ENCODE measurements at places on chromosomes 4 and X. TPM values are rescaled to one million over a fixed set of nuclear protein-coding genes. Genes with fewer than 3 reads are reported as not detected.

KLF8 gene
- total RNA-seq: 1.8 TPM

XKRX gene
- total RNA-seq: 0.29 TPM

ALPK1 gene
- total RNA-seq: 36.2 TPM

NKAP gene
- 4.7 TPM for total RNA-seq

CLIC2 gene
- total RNA-seq: 1.2 TPM

DCAF8L2 gene
- not detected for total RNA-seq

GRCh38 chrX:50211510-50211909 lies 6.9 kb downstream of the CCNB3 start:
- DNase-seq: peak; percentile 53
- peaks cover 4% of the 10 kb centered on the region for H3K27me3 ChIP-seq
- H3K27ac ChIP-seq: no peak overlapping the region
- no peaks in the 10 kb centered on the region for H3K36me3 ChIP-seq
- no peaks in the 10 kb centered on the region for H3K4me1 ChIP-seq

GRCh38 chr4:111450867-111451266 lies 694.4 kb upstream of the FAM241A start:
- H3K27ac ChIP-seq: no peak overlapping the region
- no peaks in the 10 kb centered on the region for H3K36me3 ChIP-seq
- no peaks in the 10 kb centered on the region for H3K27me3 ChIP-seq
- no peak for DNase-seq

GRCh38 chr4:72418458-72418857 lies 150.6 kb downstream of the ADAMTS3 start:
- H3K27ac ChIP-seq: no peak overlapping the region
- H3K4me1 ChIP-seq: peaks cover 9% of the 10 kb centered on the region
- H3K36me3 ChIP-seq: no peaks in the 10 kb centered on the region
- no peaks in the 10 kb centered on the region for H3K27me3 ChIP-seq
- peak; percentile 51 for DNase-seq

DNA sequence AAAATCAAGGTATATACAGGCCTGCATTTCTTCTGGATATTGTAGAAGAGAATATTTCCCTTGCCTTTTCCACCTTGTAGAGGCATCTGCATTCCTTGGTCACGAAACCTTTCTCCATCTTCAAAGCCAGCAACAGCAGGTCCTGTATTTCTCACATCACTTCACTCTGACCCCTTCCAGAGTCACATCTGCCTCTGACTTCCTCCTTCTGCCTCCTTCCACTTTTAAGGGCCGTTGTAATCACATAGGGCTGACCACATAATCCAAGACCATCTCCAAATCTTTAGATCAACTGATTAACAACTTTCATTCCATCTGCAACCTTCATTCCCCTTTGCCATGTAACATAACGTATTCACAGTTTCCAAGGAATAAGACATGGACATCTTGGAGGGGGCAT lies 38.3 kb upstream of the NDP start:
- no peak overlapping the region for H3K4me3 ChIP-seq
- peaks cover 21% of the 10 kb centered on the region for H3K4me1 ChIP-seq
- DNase-seq: no peak
- no peaks in the 10 kb centered on the region for H3K36me3 ChIP-seq

GRCh38 chr4:38113132-38113531 lies 152.9 kb downstream of the PTTG2 start:
- H3K4me3 ChIP-seq: no peak overlapping the region
- no peaks in the 10 kb centered on the region for H3K27me3 ChIP-seq
- H3K4me1 ChIP-seq: no peaks in the 10 kb centered on the region
- H3K36me3 ChIP-seq: peaks cover 8% of the 10 kb centered on the region
- H3K27ac ChIP-seq: no peak overlapping the region

GRCh38 chr4:124529131-124529530 lies 183.4 kb downstream of the ANKRD50 start:
- no peak overlapping the region for H3K4me3 ChIP-seq
- no peak for DNase-seq
- H3K27ac ChIP-seq: no peak overlapping the region
- H3K36me3 ChIP-seq: no peaks in the 10 kb centered on the region
- no peaks in the 10 kb centered on the region for H3K4me1 ChIP-seq

DNA sequence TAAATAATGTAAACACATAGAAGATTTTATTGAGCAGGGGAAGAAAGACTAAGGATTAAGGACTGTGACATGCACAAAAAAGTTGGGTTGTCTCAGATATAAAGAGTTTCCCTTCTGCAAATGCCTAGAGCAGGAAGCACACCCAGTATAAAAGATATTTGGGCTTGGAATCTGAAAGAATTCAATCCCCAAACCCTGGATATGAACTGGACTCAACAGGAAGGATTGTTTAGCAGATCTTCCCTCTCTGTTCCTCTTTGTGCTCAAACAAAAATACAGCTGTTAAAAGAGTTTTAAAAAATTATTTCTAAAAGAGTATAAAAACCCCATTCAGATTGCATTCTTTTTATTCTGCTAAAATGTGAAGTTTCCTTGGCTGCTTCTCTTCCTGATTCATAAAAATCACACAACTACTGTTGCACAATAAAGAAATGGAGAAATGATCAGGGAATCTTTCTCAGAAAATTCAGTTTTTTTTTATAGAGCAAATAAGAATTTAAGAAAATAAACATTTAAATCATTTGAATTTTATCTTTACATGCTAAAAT lies 71.4 kb downstream of the PDLIM5 start:
- peaks cover 70% of the 10 kb centered on the region for H3K4me1 ChIP-seq
- no peak overlapping the region for H3K4me3 ChIP-seq
- H3K27ac ChIP-seq: peak overlapping the region; percentile 66
- no peaks in the 10 kb centered on the region for H3K27me3 ChIP-seq
- peaks cover 24% of the 10 kb centered on the region for H3K36me3 ChIP-seq

- peaks cover 11% of the 10 kb centered on the region for H3K4me1 ChIP-seq
- H3K4me3 ChIP-seq: no peak overlapping the region
- H3K36me3 ChIP-seq: no peaks in the 10 kb centered on the region
These were observed 231.3 kb downstream of the INPP4B start for GRCh38 chr4:142614621-142615323.

- peaks cover 5% of the 10 kb centered on the region for H3K4me1 ChIP-seq
- peak; percentile 1 for DNase-seq
These were observed 517.2 kb upstream of the ADGRL3 start for GRCh38 chr4:60682901-60683300.

DNA sequence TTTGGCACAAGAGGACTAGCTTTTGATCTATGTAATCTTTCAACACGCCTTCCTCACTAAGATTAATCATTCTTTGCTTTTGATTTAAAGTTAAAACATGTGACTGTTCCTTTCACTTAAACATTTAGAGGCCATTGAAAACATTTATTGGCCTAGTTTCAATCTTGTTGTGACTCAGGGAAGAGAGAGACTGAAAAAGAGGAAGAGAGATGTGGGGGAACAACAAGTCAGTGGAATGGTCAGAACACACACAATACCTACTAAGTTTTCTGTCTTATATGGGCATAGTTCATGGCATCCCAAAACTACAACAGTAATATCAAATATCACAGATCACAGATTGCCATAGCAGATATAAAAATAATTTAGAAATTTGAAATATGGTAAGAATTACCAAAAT lies 812.9 kb upstream of the AGA start:
- no peaks in the 10 kb centered on the region for H3K27me3 ChIP-seq
- H3K4me3 ChIP-seq: no peak overlapping the region
- no peak for DNase-seq
- no peaks in the 10 kb centered on the region for H3K4me1 ChIP-seq
- no peak overlapping the region for H3K27ac ChIP-seq

DNA sequence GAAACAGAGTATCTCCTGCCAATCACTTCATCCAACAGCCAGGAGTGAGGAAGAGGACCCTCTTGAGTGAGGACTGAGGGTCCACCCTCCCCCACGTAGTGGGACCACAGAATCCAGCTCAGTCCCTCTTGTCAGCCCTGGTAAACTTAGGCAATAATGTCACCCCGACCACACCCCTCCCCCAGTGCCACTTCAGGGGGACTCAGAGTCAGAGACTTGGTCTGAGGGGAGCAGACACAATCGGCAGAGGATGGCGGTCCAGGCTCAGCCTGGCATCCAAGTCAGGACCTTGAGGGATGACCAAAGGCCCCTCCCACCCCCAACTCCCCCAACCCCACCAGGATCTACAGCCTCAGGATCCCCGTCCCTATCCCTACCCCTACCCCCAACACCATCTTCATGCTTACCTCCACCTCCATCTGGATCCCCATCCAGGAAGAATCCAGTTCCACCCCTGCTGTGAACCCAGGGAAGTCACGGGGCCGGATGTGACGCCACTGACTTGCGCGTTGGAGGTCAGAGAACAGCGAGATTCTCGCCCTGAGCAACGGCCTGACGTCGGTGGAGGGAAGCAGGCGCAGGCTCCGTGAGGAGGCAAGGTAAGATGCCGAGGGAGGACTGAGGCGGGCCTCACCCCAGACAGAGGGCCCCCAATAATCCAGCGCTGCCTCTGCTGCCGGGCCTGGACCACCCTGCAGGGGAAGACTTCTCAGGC lies at the start of the genes CSAG1 and MAGEA12:
Gene CSAG1 (minus strand): TSS at position 461 of the 715 bp plus-strand sequence. CDS start 1,261 bp downstream, outside the sequence.
Gene MAGEA12 (plus strand): TSS at position 497 of the 715 bp plus-strand sequence. CDS start 2,405 bp downstream, outside the sequence.
- H3K4me3 ChIP-seq: no peak within 1 kb of the TSS
- no peaks in the 10 kb centered on the region for H3K4me1 ChIP-seq
- no peak for DNase-seq
- no peaks in the 10 kb centered on the region for H3K36me3 ChIP-seq
- no peaks in the 10 kb centered on the region for H3K27me3 ChIP-seq

DNA sequence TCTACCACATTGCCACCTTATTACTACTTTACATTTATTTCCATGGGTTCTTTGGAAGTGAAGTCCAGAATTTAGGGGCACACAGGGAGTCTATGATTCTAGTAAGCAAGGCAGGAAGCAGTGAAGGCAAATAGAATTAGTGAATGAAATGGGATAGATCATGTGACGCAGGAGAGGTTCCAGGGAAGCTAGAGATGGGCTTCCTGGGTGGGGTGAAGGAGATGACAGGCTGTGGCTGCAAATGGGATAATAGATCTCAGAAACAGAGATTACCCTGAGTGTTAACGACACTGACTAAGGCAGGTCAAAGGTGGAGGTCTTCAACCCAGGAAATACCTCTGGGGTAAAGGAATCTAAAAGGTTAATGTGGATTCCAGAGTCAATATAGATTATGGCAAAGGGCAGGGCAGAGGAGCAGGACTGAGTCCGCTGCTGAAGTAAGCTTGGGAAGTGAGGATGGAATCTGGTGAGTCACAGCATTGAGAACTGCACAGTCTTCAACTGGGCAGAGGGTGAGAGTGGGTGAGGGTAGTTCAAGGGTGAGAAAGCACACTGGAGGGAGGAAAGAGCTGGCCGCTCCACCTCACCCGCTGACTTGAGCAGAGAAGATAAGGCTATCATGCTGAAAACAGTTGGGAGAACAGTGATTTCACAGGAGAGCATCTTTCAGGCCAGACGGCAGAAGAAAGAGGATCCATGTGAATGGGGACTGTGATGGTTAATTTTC lies 70.8 kb downstream of the ANXA3 start:
- DNase-seq: peak; percentile 57
- H3K36me3 ChIP-seq: no peaks in the 10 kb centered on the region
- peak overlapping the region; percentile 15 for H3K27ac ChIP-seq
- H3K27me3 ChIP-seq: no peaks in the 10 kb centered on the region
- no peak overlapping the region for H3K4me3 ChIP-seq
- H3K4me1 ChIP-seq: peaks cover 10% of the 10 kb centered on the region

- no peaks in the 10 kb centered on the region for H3K4me1 ChIP-seq
- no peak overlapping the region for H3K27ac ChIP-seq
- no peak for DNase-seq
- no peak overlapping the region for H3K4me3 ChIP-seq
- no peaks in the 10 kb centered on the region for H3K36me3 ChIP-seq
These were observed 15.6 kb downstream of the RASL11B start for GRCh38 chr4:52877694-52878093.

DNA sequence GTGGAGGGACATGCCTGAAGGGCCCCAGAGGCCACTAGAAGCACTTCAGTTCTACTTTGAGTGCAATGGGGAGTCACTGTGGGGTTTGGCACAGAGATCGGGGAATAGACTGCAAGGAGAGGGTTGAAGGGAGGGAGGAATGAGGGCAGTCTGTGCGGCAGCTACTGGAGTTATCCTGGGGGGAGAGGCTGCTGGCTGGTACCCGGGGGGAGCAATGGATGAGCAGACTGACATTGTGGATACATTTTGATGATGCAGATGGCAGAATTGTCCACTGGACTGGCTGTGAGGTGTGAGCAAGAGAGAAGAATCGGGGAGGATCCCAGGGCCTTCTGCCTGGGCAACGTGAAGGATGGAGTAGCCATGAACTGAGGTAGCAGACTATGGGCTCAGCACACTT lies 2.8 kb upstream of the MAMLD1 start:
- H3K27me3 ChIP-seq: no peaks in the 10 kb centered on the region
- DNase-seq: peak; percentile 74
- peaks cover 5% of the 10 kb centered on the region for H3K4me1 ChIP-seq
- H3K36me3 ChIP-seq: no peaks in the 10 kb centered on the region
- H3K27ac ChIP-seq: no peak overlapping the region
- no peak overlapping the region for H3K4me3 ChIP-seq

DNA sequence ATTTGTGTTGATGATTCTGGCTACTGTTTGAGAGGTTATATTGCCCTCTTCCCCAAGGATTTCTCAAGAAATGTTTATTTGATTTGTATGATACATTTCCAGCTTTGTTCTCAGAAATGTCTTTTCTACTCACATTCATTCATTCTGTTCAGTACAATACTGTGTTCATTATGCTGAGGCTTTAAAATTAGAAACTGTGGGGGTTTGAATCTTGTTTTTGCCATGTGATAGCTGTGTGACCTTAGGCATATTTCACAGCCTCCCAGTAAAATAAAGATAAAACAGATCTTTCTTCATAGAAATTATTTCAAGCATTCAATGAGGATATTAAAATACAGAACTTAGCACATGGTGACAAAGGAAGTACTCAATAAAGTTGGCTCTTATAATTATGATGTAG lies 123.9 kb downstream of the DMD start:
- DNase-seq: no peak
- H3K4me3 ChIP-seq: no peak overlapping the region
- H3K27me3 ChIP-seq: no peaks in the 10 kb centered on the region
- H3K36me3 ChIP-seq: no peaks in the 10 kb centered on the region

DNA sequence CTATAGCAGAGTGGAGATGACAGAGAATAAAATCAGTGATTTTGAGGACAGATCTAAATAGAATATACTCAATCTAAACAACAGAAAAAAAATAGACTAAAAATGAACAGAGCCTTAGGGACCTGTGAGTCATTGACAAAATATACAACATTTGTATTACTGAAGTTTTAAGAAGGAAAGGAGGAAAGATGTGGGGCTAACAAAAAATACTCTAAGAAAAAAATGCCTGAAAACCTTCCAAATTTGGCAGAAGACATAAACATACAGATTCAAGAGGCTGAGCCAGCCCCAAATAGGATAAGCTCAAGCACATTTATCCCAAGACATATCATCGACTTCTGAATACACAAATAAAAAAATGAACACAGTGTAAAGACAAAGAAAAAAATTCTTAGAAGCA lies 123.6 kb upstream of the INTU start:
- H3K27ac ChIP-seq: no peak overlapping the region
- no peak overlapping the region for H3K4me3 ChIP-seq
- no peak for DNase-seq
- H3K27me3 ChIP-seq: no peaks in the 10 kb centered on the region
- no peaks in the 10 kb centered on the region for H3K4me1 ChIP-seq
